ENCODE measurements at places on chromosomes 3 and 15. TPM values are rescaled to one million over a fixed set of nuclear protein-coding genes. Genes with fewer than 3 reads are reported as not detected.

DNA sequence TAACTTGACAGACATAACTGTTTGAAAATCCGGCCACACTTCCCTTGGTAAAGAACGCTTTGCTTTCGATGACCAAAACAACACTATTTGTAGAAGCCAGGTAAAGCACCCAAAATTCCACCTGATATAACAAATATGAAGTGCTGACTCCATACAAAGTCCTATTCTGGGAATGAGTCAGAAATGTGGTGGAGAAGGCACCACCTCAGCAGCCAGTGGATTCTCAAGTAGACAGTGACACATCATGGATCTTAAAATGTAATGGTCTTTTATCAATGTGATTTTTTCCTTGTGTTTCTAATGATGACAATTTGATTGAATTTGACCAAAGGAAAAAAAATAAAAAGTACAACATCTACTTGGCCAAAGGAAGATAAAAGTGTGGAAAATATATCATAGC is 135.0 kb upstream of the WNT5A start:
- H3K27ac ChIP-seq = no peak overlapping the region
- H3K27me3 ChIP-seq = no peaks in the 10 kb centered on the region
- no peak for DNase-seq
- H3K4me3 ChIP-seq = no peak overlapping the region
- no peaks in the 10 kb centered on the region for H3K4me1 ChIP-seq

DNA sequence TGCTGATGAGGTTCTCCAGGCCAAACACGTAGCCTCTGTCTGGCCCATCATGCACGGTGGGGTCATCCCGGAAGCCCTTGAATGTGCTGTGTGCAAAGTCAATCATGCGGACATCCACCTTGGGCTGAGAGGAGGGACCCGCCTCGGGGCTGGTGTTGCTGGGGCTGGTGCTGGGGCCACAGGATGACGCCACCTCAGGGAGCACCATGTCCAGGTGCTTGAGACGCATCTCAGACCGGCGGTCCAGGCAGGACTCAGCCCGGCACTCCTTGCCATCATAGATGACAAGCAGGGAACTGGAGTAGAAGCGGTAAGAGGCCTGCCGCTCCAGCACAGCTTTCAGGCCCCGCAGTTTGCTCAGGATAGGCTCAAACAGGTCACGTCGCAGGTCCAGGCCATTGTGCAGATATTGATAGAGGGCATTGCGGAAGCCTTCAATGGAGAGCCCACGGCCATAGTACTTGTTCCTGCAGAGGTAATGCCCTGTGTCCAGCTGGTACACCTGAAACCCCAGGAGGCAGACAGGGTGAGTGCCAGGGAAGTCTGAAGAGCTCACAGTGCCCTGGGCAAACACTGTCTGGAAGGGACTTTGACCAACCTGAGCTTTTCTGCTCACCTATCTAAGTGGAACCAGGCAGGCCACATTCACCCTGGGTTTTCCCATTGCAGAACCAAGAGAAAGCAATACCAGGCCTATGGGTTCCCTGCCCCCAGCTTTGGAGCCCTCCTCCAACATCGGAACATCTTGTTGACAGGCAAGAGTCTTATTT is 3.6 kb upstream of the GMPPB start:
- H3K4me3 ChIP-seq = no peak overlapping the region
- H3K27ac ChIP-seq = no peak overlapping the region
- peak; percentile 69 for DNase-seq
- H3K4me1 ChIP-seq = peaks cover 11% of the 10 kb centered on the region
- no peaks in the 10 kb centered on the region for H3K27me3 ChIP-seq
- peaks cover 57% of the 10 kb centered on the region for H3K36me3 ChIP-seq

DNA sequence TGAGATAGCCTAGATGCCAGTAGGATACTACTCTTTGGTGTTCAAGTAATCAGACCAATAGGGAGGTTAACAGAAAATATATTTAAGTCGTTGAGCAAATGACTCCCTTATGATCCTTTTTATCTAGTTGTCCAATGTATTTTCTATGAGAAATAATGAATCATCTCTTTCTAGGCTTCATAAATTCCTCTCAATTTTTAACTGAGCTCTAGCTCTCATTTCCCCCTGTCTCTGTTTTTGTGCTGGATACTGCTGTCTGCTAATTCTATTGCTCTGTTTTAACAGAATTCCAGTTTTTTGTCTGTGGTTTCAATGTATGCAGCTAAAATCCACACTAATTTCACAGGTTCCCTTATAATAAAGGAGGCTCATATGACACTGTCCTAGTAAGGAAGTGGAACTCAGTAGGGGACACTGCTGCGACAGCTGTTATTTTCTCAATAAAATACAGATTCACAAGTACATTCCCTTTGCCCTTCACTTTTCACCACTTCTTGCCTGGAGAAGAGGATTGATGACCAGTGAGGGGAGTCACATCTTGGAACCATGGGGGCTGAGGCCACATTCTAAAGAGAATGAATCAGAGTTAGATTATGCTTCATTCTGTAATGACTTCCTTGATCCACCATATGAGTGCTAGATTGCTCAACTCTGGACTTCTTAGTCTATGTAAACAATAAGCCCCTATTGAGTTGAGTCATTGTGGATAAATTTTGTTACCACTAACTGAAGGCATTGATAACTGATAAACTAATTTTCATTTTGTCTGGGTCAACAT is 558.7 kb upstream of the KCNMB2 start:
- no peak overlapping the region for H3K27ac ChIP-seq
- no peak for DNase-seq
- no peaks in the 10 kb centered on the region for H3K36me3 ChIP-seq
- no peaks in the 10 kb centered on the region for H3K4me1 ChIP-seq
- H3K27me3 ChIP-seq = no peaks in the 10 kb centered on the region

DNA sequence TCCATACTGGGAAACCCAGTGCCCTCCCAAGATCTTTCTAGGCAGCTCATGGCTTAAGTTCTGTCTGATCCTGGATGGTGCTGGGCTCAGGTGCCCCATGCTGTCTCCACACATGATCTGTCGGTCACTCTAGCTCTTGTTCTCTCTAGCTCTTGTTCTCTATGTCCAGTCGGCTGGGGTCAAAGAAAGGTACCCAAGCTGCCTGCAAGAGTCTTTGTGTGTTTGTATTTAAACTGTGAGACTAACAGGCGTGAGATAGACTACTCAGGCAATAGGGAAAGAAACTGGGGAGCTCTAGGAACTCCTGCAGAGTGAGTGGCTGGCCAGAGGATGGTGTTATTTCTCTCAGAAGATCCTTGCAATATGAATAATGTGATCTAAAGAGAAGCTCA is 40.2 kb downstream of the GPR156 start:
- H3K36me3 ChIP-seq = no peaks in the 10 kb centered on the region
- H3K4me1 ChIP-seq = no peaks in the 10 kb centered on the region
- no peak for DNase-seq
- H3K27me3 ChIP-seq = no peaks in the 10 kb centered on the region
- H3K4me3 ChIP-seq = no peak overlapping the region

GRCh38 chr3:45773714-45774449 is 22.5 kb downstream of the SLC6A20 start:
- no peak for DNase-seq
- no peaks in the 10 kb centered on the region for H3K36me3 ChIP-seq
- H3K27me3 ChIP-seq = no peaks in the 10 kb centered on the region
- H3K4me1 ChIP-seq = peaks cover 45% of the 10 kb centered on the region

DNA sequence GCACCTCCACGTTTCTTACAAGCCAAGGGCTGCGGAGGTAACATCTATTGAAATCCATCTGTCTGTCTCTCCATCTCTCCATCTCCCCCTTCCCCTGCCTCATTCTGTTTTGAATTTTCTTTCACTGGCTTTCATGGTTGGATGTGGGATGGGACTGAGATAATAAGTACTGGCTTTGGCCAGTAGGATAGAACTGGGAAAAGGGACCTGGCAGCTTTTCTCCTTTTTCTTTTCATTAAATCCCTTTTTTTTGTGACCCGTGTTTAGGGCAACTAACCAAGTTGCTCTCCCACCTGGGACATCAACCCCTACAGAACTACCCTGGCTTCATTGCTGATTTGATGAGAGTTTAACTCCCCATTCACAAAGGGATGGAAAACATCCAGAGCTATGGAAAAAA is 66.8 kb upstream of the ADAMTSL3 start:
- H3K27ac ChIP-seq = no peak overlapping the region
- H3K36me3 ChIP-seq = no peaks in the 10 kb centered on the region
- H3K4me3 ChIP-seq = no peak overlapping the region
- no peaks in the 10 kb centered on the region for H3K27me3 ChIP-seq

- H3K27me3 ChIP-seq = no peaks in the 10 kb centered on the region
- no peak overlapping the region for H3K27ac ChIP-seq
- no peaks in the 10 kb centered on the region for H3K36me3 ChIP-seq
- no peak for DNase-seq
- H3K4me3 ChIP-seq = no peak overlapping the region
Measured at GRCh38 chr15:93500155-93500554, 411.1 kb upstream of the RGMA start.

TGM5 gene
- not detected for total RNA-seq

- no peak overlapping the region for H3K4me3 ChIP-seq
- no peaks in the 10 kb centered on the region for H3K27me3 ChIP-seq
- no peak for DNase-seq
- H3K4me1 ChIP-seq = no peaks in the 10 kb centered on the region
Measured at GRCh38 chr3:149909923-149910322, 60.8 kb downstream of the PFN2 start.

GRCh38 chr3:69925506-69925905 is 74.0 kb upstream of the SAMMSON start:
- H3K27ac ChIP-seq = no peak overlapping the region
- H3K27me3 ChIP-seq = no peaks in the 10 kb centered on the region
- DNase-seq = no peak
- H3K4me3 ChIP-seq = no peak overlapping the region

- peak overlapping the region; percentile 62 for H3K4me3 ChIP-seq
- no peaks in the 10 kb centered on the region for H3K27me3 ChIP-seq
- no peak overlapping the region for H3K27ac ChIP-seq
- peaks cover 14% of the 10 kb centered on the region for H3K4me1 ChIP-seq
- H3K36me3 ChIP-seq = no peaks in the 10 kb centered on the region
- DNase-seq = peak; percentile 65
Measured at GRCh38 chr3:127629467-127630403, 750 bp downstream of the PODXL2 start.

DNA sequence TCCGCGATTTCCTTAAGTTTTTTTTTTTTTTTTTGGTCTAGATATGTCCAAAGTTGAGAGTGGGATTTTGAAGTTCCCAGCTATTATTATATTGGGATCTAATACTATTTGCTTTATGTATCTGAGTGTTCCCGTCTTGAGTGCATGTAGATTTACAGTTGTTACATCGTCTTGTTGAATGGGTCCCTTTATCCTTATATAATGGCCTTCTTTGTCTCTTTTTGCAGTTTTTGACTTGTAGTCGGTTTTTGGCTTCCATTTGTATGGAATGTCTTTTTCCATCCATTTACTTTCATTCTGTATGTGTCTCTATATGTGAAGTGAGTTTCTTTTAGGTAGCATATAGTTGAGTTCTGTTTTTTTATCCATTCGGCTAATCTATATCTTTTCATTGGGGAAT is 35.6 kb downstream of the CRYBG3 start:
- no peaks in the 10 kb centered on the region for H3K36me3 ChIP-seq
- no peak overlapping the region for H3K27ac ChIP-seq
- no peak for DNase-seq
- H3K4me3 ChIP-seq = no peak overlapping the region
- no peaks in the 10 kb centered on the region for H3K27me3 ChIP-seq
